ENCODE measurements at places on chromosomes 12 and 14.

DNA sequence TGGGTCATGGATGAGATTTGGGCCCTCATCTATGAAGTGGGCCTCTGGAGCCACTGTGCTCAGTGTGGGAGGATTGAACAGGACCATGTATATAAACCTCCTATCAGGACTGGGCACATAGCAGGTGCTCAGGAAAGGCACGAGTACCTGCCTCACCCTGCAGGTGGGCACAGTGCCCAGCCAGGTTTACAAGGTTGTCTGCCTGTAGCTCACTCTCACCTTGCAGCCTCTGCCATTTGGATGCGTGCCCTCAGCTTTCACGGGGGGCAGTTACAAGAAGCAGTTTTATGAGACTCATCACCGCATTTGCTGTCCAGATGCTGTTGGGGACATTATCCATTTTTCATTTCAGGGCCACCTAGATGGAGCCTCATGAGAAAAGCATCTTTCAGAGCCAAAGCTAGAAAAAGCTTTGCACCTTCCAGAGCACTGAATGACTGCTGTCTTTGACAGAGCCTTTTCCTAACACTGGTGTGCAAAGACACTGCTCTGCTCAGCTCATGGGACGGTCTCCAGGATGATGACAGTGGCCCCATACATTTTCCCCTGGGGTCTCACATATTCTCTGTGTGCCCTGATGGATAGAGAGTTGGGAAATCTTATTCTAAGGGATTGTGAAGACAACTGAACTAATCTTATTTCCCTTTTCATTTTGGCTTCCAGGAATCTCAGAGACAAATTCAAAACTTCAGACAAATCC, 327.5 kb upstream of the RTL1 start:
- no peak for DNase-seq

DNA sequence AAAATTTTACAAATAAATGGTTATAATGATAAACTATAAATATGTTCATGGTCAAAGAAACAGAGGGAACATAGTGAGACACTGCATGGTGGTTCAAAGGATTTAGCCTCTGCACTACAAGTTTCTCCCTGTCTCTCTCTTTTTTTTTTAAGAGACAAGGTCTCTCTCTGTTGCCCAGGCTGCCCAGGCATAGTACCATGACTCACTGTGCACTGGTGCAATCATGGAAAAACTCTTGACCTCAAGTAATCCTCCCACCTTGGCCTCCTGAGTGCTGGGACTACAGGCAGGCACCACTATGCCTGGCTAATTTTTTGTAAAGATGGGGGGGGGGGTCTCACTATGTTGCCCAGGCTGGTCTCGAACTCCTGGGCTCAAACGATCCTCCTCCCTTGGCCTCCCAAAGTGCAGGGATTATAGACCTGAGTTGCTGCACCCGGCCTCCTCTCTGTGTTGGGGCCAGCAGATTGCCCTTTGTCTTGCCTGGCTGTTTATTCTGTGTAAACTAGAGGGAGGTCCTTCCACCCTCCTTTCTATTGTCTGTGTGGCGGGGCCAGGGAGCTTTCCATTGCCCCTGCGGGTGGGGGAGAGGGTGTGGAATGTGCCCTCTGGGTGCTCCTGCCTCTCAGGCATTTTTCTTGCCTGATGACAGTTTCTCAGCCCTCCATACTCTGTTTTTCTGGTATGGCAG, 22.1 kb downstream of the MTHFD1 start:
- peak; percentile 79 for DNase-seq

- DNase-seq = no peak
Observed at GRCh38 chr12:84508851-84509260, 403.7 kb downstream of the SLC6A15 start.

- DNase-seq = no peak
Observed at GRCh38 chr12:26566675-26567074, 266.3 kb downstream of the ITPR2 start.

- DNase-seq = no peak
Observed at GRCh38 chr12:5268424-5269210, 163.3 kb upstream of the NTF3 start.

DNA sequence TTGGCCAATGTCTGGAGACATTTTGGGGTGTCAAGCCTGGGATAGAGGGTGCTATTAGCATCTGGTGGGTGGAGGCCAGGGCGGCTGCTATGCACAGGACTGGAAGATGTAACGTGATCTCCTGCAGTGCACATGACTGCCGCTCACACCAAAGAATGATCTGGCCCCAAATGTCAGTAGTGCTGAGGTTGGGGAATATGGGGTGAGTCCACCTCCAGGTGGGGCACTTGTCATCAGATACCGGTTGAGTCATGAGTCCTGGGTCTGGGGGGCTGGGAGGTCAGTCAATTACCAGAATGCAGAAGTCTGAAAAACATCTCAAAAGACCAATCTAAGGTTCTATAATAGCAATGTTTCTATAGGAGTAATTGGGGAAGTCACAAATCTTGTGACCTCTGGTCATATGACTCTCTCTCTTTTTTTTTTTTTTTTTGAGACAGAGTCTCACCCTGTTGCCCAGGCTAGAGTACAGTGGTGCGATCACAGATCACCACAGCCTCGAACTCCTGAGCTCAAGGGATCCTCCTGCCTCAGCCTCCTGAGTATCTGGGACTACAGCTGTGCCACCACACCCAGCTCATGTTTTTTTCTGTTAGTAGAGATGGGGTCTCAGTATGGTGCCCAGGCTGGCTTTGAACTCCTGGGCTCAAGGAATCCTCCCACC, 6.0 kb upstream of the SDSL start:
- DNase-seq = no peak

DNA sequence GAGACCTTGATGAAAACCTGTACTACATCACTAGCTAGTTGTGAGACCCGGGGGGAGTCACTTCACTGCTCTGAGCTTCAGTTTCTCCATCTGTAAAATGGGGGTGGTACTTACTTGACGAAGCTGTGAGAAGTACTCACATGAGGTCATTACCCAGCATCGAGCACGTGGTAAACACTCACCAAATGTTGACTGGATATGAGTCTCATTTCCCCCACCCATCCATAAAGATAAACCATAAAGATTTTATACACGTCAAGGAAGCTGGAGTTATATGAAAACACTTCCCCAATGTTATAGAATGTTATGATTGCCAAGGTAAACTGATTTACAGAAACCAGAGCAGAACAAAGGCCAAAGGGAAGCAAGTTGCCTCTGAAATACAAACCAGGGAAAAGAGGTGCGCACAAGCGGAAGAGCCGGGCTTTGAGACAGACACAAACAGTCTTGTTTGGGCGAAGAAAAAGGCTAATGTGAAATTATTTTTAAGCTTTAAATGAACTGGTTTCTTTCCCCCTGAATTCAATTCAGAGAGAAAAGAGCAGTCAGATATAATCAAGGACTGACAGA, 536.8 kb downstream of the MED13L start:
- no peak for DNase-seq

DNA sequence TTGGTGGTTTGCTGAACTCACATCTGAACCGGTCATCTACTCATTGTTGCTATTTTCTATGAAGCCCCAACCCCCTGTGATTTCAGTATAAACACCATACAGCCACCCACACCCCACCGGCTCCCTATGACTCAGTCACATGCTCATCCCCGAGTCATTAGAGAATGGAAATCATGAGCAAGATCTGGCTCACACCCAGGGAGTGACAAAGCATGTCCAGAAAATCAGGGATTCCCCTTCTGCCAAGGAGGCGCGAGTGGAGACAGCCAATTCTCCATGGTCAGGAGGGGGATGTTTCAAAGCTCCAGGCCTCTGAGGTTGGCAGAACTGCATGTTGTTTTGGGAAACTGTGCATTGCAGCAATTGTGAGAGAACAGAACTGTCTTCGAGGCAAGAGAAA, 657.5 kb upstream of the TBX3 start:
- peak; percentile 58 for DNase-seq

GRCh38 chr12:113070117-113070906, 13.8 kb downstream of the DTX1 start:
- no peak for DNase-seq

- no peak for DNase-seq
Observed at GRCh38 chr14:78232231-78233000, 62.2 kb downstream of the NRXN3 start.

- DNase-seq = no peak
Observed at GRCh38 chr12:51973560-51973959, 22.1 kb downstream of the ACVR1B start.

- DNase-seq = no peak
Observed at GRCh38 chr12:5087831-5088554, 44.3 kb downstream of the KCNA5 start.

GRCh38 chr12:96486751-96487613, 2.4 kb upstream of the CFAP54 start:
- DNase-seq = peak; percentile 31
